HS-5 (cell line): ENCODE measurements at places on chromosomes 12 and 14.

DNA sequence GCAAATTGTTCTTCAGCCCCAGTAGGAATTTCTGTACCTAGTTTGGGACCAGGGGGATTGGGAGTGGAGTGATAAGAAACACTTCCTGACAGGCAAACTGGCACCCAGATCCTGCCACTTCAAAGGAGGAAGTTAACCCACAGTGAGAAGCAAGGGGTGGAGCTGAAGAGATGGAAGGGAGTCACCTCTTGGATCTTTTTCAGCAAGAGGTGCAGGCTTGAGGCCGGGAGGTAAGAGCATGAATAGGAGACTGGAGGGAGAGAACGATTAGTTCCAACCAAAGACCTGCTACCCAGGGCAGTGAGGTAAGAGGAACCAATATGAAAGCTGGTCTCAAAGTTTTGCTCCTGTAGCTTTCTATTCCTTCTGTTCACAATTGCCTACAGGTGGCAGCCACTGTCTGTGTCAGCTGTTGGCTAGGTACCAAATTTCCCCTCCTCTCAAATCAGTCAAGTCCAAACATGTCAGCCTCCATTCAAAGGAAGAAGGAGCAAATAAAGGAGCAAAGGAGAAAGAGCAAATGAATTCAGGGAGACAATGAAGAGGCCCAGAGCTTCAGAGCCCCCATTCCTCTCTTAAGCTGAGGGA lies 14.9 kb upstream of the TAC3 start:
- no peak for DNase-seq

GRCh38 chr14:81633496-81633895 lies 99.8 kb upstream of the SEL1L start:
- DNase-seq = no peak

GRCh38 chr12:62865937-62866336 lies 69.0 kb downstream of the PPM1H start:
- no peak for DNase-seq

DNA sequence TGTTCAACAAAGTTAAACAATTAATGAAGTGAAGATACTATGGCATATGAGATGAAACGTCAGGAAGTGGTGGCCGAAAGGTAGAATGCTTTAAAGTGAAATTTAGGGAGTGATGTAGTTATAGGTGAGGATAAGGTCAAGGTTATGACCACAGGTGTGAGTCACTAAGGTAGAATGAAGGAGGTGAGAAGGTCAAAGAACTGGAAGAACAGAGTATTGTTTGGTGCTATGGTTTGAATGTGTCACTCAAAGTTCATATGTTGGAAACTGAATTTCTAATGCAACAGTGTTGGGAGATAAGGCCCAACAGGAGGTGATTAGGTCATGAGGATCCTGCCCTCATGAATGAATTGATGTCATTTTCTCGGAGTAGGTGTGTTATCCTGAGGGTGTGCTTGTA lies 293.6 kb downstream of the NELL2 start:
- no peak for DNase-seq

DNA sequence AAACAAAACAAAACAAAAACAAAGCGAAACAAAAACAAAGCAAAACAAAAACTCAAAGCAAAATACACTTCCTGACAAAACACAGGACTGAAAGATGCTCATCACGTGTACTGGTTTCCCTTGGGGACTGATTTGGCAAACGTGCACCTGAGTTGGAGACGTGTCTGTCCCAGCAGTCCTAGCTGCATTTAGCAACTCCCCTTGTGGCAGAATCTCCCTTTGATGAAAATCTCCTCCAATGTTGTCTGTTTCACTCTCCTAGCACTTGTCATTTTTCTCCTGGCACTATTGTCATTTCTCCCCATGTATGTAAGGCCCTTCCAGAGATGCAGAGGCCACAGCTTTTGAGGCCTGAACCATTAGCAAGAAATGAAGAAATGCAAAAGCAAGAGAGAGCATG lies 6.8 kb upstream of the SLC24A4 start:
- DNase-seq = no peak

GRCh38 chr12:121520119-121520518 lies 60.7 kb downstream of the KDM2B start:
- no peak for DNase-seq

DNA sequence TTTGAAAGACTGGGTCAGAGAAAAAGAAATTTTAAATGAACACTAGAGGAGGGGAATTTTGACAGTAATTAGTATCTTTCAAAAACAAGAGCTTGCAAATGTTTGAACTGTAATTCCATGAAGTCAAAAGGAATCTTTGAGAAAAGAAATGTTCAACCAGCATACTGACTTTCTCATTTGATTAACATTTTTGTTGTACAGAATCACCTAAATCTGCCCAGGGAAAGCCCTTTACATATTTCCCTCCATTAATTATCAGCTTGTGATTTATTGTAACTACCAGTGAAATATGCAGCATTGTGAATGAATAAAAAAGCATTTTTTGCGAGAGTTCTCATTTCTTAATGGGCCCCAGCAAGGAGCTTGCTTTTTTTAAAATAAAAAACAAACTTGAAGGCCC lies 61.2 kb upstream of the CCDC91 start:
- DNase-seq = no peak

DNA sequence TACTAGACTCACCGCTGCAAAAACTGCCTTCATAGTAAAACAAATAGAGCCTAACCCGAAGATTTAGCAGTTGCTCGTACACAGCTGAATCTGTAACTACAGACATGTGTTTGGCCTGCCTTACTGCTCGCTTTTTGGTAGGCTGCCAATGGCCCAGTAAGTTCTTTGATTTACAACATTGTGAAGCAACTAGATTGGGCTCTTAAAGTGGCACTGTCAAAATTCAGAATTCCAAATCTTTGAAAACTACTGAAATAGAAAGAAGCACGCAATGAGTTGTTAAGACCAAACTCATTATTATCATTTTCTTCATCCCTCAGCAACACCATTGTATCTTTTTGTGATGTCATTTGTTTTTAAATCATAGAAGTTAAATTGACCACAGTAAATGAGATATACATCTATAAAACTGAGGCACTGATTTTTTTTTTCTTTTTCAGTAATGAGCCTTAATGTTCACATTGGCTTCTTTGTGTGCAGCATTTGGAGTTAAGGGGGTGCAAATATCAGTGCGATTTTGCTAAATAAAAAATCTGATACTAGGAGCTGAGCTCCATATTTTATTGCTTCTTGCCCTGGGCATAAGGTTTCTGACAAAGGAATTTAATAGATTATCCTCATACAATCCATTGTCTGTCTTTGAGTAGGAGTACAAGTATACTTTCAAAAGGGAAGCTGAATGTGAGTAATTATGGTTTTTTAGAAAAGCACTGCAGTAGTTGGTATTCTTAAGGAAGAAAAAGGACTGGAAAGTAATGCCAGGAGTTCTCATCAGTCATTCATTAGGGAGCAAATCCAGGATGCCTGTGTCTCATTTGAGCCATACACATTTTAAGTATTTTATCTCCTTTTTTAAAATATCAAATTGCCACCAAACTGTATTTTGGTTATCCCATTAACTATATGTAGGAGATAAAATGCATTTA lies 138.5 kb downstream of the KICS2 start:
- DNase-seq = peak; percentile 50

- DNase-seq = no peak
Observed at GRCh38 chr12:1509413-1510052, 84.8 kb downstream of the FBXL14 start.

GRCh38 chr12:57181561-57182155 lies 34.2 kb upstream of the LRP1-AS start:
- DNase-seq = no peak

DNA sequence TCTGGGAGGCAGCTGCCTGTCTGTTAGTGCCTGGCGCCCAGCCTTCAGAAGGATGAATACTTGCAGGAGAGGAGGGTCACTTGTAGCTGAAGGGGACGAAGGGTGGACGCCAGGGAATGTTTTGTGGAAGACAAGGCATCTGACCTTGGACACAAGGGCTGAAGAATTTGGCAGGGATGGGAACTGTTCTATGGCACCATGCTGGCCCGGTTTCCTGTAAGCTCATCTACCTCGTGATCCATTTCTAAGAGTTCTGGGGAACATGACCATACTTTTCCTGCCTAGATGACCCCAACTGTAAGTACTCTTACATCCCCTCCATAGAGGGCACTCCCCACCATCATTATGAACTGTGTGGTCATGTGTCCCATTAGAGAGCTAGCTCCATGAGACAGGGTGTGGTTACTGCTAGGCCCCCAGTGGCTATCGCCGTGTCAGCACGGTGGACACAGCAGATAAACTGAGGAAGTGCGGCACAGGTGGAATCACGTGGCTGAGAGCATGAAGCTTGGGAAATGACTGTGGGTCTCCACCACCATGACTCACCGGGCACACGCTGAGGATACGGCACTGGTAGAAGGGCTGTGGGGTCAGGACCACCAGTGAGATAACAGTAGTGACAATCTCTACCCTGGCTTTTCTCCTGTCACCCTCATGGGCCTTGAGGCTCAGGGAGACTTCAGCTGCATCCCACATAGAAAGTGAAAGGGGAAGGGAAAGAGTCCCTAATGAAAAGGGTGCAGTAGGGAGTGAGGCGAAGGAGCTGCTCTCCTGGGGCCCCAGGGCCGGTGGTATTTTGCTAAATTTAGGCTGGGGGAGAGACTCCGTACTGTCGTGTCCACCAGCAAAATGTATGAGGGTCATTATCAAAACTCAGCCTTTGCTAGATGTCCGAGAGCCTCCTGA lies 252.6 kb downstream of the FOXN3 start:
- DNase-seq = no peak

GRCh38 chr14:93120517-93120916 lies 4.8 kb upstream of the ITPK1 start:
- DNase-seq = no peak

DNA sequence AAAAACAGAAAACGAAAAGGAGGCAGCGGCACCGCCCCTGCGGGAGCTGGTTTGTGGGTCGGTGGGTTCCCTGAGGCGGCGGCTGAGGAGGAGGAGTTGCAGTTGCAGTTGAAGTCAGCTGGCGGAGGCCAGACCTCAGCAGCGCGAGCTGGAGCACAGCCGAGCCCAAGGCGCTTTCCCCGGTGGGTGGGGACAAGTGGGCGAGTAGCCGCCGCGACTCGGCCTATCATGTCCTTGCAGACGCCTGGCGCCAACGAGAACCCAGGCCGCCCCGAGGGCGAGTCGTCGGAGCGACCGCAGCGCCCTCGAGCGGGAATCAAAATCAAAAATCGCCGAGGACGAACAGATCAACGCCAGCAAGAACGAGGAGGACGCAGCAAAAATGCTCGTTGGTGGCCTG lies 12.7 kb upstream of the CLEC1A start:
- DNase-seq = no peak

DNA sequence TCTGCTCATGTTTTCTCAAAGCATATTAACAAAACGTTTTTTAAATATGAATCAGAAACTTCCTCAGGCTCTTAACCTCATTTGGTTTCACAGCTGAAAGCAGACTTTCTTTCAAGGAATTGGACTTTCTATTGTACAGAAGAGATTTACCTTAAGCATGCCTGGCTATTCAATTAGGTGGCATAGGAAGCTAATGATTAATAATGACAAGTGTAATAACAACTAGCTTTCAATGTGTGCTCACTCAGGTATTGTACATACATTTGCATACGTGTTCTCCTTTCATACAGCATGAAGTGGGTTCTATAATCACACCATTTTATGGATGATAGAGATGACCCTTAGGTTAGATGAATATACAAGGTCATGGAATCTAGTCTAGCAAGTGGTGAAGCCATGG lies 115.7 kb downstream of the ANO6 start:
- no peak for DNase-seq

DNA sequence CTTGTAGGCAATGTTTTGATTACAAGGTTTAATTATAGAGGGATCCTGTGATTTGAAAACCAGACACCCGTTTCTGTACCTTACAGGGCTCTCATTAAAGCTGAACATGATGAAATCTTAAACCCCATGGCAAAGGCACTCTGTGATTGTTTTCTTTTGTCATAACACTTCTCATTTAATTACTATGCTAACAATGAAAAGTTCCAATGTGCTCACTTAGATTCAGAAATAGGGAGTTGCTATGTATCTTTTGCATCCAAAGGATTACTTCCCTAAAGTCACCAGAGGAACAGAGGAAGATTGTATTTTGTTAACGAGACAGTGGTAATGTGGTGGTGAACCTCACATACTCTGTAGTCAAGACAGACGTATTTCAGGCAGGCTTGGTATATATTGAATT lies 81.5 kb upstream of the MYF6 start:
- no peak for DNase-seq

GRCh38 chr12:14431975-14432374 lies 66.5 kb downstream of the ATF7IP start:
- no peak for DNase-seq

DNA sequence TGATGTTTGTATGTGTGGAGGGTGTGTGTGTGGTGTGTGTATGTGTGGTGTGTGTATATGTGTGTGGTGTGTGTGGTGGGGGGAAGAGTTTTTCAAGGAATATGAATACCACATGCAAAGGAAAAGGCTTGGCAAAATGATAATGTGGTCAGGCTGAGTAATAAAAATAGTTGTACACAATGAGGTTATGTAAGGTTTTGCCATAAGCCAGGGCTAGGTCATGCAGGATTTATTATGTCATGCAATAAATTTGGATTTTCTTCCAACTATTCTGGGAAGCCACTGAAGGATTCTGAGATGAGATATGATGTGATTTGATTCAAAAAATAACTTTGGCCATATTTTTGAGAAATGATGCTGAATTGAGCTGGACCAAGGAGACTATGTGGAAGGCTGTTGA lies 1191.6 kb upstream of the SEL1L start:
- DNase-seq = peak; percentile 54

DNA sequence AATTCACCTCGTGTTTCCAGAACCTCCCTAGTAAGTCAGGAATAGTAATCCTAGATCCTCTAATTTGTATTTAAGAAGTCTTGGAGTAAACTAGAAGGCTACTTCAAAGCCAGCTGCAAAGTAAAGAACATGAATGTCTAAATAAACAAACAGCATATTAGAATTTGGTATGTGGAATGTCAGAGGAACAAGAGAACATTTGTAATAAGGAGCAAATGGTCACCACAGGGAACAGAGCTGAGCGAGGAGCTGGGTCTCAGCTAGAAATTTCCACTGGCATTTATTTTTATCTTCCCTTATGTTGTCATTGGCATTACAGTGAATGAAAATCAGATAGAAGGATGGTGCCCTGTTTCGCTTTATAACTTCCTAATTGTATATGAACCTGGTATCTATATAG lies 50.2 kb downstream of the FRMD6 start:
- no peak for DNase-seq

DNA sequence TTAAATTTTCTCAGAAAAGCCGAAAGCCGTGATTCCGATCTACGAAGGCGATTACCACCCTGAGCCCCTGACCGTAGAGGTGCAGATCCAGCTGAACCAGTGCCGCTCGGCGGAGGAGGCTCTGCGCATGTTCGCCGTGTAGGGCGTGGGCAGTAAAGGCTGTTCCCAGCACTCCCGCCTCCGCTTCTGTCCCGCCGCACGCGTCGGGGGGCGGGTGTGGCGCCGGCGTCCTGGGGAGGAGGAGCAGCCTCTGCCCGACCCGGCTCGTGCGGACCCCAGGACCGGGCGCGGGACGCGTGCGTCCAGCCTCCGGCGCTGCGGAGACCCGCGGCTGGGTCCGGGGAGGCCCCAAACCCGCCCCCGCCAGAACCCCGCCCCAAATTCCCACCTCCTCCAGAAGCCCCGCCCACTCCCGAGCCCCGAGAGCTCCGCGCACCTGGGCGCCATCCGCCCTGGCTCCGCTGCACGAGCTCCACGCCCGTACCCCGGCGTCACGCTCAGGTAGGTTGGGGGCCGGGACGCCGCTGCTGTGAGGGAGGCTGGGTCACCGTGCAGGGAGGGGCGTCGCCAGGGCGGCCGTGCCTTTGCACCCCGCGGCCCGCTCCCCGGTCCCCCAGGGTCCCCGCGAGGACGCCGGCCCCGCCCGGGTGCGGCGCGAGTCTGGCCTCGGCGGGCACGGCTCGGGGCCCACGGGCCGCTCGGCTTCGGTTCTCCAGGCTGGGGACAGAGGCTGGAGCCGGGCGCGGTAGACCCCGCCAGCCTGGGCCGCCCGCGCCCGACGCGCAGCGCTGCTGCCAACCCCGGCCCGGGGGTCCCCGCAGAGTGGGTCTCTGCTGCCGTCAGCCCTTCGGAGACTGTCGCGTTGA lies at the start of gene B3GNT4:
B3GNT4 (plus strand) TSS at position 409 of the 866 bp plus-strand sequence. CDS start 910 bp downstream, outside the sequence.
- no peak for DNase-seq
